ENCODE measurements at places on chromosomes 4 and X.

GRCh38 chr4:167222099-167222498 lies 12.2 kb downstream of the SPOCK3 start:
- no peak for DNase-seq

DNA sequence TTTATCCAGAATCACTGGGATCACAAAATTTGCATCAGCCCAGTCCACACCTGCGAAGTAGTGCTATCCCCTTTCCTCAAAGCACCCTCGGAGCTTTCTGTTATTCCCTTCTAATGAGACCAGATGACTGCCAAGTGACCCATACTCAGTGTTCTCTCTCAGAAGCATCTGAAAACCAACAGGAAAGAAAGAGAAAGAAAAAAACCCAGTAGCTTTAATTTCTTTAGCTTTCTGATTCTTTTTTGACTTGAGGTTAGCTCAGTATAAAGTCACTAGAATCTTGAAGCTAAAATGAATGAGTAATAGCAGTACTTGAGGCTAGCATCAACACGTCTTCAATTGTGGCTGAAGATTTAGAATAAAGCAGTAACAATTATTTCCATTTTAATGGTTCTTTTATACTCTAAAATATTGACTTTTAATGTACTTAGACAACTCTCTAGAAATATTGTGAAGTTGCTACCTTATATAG lies 124.4 kb downstream of the ANK2 start:
- DNase-seq: no peak

DNA sequence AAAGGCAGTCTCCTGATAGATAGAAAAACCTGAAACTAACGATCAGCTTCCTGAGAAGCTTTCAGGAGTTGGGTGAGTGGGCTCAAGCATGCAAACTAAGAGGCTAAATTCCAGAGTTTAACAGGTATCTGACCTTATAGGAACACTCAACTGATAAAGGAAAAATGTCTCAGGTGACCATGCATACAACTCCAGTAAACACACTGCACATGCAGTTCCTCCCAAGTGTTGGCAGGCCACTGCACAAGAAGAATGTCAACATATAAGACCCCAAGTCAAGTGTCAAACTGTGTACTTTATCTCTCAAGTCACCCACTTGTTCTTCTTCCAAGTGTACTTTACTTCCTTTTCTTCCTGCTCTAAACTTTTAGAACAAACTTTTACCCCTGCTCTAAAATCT lies 981.2 kb downstream of the FAM133A start:
- DNase-seq: no peak

GRCh38 chr4:94472056-94472826 lies 20.5 kb downstream of the PDLIM5 start:
- DNase-seq: no peak

- DNase-seq: no peak
Observed at GRCh38 chr4:15392053-15392805, 35.6 kb upstream of the C1QTNF7 start.

GRCh38 chrX:18468599-18468998 lies 43.2 kb downstream of the CDKL5 start:
- no peak for DNase-seq

DNA sequence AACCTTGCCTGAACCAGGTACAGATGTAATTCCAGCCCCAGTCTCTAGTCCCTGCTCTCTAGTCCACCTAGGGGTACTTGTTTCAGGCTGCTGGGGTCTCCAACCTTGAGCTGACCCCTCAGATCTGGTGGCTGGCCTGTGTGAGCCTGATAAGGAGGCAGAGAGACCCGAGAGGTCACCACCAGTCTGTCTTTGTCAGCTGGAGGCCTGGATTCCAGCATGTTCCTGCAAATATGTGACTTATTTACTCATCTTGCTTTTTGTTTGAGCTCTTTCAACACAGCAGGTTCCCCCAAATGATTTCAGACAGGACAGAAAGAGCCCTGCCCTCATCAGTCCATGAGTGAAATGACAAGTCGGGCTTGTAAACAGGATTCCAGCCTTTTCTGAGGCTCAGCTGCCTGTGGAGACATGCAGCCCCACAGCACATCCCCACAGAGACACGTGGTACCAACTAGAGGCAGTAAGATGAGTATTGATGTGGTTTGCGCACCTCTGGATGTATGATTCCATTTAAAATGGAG lies 37.5 kb upstream of the STK26 start:
- DNase-seq: no peak

GRCh38 chr4:48445704-48446103 lies 37.4 kb upstream of the SLC10A4 start:
- DNase-seq: no peak

DNA sequence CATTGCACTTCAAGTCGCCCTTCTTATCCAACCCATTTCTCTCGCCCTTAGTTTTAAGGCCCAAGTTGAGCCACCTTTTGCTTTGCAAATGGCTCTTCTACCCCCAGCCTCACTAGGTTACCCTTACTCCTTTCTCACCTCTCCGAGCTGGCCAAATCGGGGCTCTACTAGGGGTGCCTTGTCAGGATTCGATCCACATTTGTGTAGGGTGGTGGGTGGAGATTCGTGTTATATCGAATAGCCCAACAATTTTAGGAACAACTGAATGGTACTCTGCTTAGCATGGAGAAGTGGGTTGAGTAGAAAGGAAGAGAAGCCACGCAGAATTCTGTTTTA lies 3.5 kb downstream of the SLIT2 start:
- DNase-seq: no peak

DNA sequence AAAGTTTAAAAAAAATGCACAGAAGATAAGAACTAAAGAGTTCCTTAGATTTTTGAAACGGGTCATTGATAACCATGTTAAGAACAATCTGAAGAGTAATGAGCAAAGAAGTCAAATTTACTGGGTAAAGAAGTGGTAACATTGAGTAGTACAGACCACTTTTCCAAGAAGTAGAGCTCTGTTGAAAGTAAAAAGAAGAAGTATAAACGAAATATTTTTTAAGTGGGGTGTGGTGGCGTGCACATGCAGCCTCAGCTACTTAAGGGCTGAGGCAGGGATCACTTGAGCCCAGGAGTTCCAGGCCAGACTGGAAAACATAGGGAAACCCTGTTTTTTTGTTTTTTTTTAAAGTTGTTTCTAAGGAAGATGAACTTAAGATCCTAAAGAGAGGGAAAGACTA lies 68.5 kb downstream of the UBA6 start:
- no peak for DNase-seq

- DNase-seq: no peak
Observed at GRCh38 chrX:40205471-40205870, 107.7 kb upstream of the BCOR start.

- no peak for DNase-seq
Observed at GRCh38 chr4:160284516-160284915, 1181.6 kb downstream of the RAPGEF2 start.

GRCh38 chr4:13918110-13918509 lies 290.6 kb upstream of the BOD1L1 start:
- DNase-seq: no peak

GRCh38 chr4:46648088-46648744 lies 258.3 kb upstream of the GABRA2 start:
- DNase-seq: no peak

DNA sequence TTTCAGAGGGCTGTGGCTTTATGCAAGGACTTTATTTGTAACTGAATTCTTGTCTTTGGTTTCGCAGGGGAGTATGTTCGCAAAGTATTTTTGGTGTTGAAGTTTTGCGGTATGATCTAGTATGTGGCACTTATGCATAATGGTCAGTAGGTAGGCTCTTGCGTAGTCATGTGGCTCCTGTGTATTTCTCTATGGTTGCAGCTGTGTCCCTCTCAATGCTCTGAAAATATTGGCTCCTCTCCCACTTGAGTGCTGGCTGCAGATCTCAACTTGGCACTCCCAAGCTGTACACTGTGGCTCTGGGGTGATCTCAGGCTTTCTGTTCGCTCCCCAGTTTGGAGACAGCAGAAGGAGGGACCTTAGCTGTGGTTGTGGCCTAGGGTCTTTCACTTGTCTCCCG lies 24.8 kb downstream of the ARMCX5 start:
- no peak for DNase-seq

DNA sequence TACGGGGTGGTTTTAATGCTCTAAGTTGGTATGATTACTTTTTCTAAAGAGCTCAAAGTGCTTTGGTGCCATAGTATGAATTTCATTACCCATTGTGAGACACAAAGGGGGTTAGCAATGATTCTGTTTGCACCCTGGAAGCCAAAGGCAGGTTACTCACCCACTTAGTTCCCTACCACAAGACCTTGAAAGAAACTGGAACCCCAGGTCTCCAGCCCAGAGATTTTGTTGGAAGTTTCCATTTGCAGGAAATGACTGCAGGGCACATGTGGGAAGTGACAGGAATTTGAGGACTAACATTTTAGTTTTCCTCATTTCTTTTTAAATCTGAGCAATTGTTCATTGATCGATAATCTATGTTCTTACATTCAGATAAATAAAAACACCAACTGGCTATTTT lies 1.8 kb upstream of the HS3ST1 start:
- DNase-seq: no peak

DNA sequence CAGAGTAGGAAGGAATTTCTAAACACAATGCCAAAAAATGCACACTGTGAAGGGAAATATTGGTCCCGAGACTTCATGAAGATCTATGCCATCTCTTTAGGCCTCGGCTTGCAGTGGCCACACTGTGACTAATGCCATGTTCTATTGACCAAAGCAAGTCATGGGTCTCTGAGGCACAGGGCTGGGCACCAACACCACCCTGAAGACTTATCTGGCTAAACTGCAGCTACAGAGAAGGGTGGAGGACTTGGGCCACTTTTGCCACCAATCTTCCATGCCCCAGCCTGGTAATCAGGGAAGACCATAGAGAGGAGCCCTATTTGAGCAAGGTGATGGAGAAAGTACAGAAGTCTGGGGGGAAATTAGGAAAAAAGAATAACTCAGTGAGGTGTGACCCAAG lies 42.1 kb downstream of the HMX1 start:
- no peak for DNase-seq

DNA sequence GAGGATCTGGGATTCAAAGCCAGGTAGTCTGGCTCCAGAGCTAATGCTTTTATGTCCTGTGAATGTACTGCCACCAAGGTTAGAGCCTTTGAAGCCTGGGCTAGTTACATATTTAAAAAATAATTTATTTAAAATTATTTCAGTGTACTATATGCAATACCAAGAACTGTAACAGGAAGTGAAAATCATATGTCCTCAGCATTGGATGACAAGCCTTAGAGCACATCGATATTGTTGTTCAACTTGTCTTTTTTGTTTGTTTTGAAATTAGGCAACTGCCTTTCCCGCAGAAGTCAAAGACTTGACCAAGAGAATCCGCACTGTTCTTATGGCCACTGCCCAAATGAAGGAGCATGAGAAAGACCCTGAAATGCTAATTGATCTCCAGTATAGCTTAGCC lies 73.1 kb upstream of the IL13RA1 start:
- no peak for DNase-seq

- DNase-seq: no peak
Observed at GRCh38 chr4:177879851-177880250, 437.6 kb upstream of the AGA start.

- DNase-seq: no peak
Observed at GRCh38 chrX:96776966-96777365, 92.3 kb downstream of the DIAPH2 start.

GRCh38 chr4:187135878-187136277 lies 412.2 kb upstream of the FAT1 start:
- DNase-seq: no peak

DNA sequence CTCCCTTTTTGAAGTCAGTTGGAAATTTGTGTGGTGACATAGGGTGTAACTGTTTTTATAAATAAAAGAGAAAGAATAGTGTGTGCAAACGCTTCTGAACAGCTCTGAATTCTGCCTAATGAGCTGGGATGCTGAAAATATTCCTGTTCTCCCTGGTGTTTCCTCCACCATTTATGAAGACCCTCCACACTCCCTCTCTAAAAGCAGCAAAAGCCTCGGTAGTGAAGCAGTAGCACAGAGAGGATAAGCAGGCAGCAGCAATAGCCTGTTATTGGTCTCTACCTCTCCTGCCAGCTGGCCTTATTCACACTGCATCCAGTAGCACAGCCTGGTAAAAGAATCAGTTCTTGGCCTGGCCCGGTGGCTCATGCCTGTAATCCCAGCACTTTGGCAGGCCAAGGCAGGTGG lies 406.1 kb downstream of the IQCM start:
- no peak for DNase-seq

DNA sequence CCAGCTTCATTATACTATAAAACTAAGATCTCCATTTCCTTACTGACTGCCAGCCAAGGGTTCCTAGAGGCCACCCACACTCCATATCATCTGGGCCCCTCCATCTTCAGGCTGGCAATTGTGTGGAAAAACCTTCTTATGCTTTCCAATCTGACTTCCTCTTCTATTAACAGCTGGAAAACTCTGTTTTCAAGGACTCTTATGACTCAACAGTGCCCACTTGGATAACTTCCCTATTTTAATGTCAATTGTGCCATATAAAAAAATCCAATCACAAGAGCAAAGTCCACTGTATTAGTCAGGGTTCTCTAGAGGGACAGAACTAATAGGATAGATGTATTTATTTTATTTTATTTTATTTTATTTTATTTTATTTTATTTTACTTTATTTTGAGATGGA lies 41.0 kb upstream of the CPEB2 start:
- no peak for DNase-seq

DNA sequence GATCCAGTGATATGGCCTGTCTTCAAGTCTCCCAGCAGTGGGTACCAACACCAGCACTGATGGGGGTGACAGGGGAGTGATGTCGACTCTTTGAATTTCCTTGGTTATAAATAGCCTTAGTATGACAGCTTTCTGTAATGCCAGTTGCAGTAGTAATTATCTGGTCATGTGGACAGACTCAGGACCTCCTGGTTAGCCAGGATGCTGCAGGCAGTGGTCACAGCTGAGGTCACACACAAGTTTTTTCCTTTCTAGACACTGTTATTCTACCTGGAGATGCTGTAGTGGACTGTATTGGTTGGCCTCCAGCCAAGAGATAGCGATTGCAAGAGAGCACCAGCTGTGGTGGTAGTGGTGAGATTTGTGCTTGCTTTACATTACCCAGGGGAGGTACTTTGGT lies 63.6 kb downstream of the UPRT start:
- no peak for DNase-seq

GRCh38 chr4:183303301-183303700 lies 16.8 kb downstream of the CLDN22 start:
- no peak for DNase-seq

GRCh38 chrX:10047631-10048030 lies 80.5 kb downstream of the CLDN34 start:
- DNase-seq: no peak

DNA sequence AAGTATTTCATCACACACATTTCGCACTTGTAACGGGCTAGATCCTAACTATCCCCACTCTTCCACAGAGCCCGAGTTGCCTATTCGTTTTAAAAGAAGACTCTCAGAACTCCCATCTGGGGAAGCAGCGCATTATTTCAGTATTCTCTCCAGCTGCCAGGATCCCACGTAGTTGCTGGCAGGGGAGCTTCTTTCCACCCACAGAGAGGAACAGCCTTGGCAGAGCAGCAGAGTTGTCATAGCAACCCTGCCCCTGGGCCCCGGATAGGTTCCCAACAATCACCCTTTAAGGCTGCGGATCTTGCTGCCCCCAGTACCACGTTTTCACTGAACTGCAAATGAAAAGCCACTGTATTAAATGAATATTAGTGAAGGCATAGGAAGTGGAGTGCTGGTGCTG lies 106.7 kb downstream of the GPM6A start:
- DNase-seq: no peak
